ENCODE measurements at places on chromosomes 4 and X.

DNA sequence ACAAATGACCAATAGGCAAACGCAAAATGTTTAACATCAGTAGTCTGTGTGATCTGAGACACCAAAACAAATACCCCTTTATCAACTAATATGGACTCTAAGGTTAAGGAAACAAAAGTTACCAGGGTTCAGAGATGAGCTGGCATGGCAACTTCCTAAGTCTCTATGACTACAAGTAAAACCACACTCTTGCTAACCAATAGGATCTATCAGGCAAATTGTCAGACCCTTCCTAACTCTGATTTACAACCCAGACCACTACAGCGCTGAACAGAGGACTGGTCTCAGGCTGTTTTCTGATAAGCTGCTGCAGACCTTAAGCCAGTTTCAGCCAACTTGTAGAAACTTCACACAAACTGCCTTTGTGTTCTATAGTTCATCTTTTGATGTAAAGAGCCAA lies 608.0 kb downstream of the TLL1 start:
- no peak for DNase-seq

DNA sequence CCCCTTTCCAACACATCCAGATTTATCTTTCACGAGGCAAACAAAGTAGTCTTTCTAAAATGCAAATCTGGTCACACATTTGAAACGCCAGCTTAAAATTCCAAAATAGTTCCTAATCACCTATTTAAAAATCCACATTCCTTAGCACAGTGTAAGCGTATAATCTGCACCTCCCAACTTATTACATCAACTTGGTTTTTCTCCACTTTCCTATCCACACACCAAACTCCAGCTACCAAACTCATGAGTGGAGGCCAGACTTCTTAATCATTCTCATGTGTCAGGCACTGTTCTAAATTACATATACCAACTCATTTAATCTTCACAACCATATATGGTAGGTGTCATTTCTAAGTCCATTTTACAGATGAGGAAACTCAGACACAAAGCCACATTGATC lies 33.8 kb downstream of the ENOX2 start:
- no peak for DNase-seq

DNA sequence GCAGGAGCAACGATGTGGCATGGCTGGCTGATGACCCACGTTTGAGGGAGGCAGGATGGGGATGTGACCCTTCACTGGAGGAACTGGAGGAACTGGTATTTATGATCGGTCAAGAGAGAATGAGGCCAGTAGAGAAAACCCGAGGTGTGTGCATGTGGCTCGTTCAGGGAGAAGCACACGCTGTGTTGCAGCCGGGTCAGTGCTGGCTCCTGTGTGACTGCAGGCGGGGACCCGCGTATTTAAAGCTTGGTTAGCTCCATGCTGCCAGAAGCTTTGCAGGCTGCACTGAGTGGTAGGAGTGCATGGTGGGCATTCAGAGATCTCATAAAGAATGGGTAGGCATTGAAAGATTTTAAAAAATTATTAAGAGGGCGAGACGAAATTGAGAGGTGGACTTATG lies 52.1 kb downstream of the NELFA start:
- DNase-seq = no peak

DNA sequence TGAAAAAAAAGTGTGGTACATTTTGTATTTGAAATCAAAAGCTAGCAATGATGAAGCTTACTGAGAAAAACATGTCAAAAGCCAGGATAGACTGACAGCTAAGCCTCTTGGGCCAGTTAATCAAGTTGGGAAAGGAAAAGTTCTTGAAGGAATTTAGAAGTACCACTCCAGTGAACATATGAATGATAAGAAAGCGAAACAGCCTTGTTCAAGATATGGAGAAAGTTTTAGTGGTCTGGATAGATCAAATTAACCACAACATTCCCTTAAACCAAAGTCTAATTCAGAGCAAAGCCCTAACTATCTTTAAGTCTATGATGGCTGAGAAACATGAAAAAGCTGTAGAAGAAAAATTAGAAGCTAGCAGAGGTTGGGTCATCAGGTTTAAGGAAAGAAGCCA lies 268.3 kb downstream of the PDHA2 start:
- DNase-seq = no peak

DNA sequence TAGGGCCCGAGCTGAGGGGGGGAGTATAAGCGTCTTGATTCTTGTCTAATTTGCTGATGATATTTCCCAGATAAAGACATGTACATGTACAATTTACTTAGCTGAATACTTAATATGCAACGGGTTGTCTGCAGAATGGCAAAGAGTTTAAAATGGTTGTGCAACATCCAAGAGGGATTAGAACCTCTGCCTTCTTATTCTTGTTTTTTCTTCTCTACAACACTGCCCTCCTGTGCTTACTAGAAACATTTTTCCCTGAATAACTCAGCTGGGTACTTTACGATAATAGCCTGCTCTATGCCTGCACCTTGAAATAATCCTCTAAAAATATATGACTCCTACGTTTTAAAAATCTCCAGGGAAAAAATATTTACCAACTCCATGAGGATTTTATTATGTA lies 41.8 kb downstream of the INTS12 start:
- DNase-seq = peak; percentile 44

DNA sequence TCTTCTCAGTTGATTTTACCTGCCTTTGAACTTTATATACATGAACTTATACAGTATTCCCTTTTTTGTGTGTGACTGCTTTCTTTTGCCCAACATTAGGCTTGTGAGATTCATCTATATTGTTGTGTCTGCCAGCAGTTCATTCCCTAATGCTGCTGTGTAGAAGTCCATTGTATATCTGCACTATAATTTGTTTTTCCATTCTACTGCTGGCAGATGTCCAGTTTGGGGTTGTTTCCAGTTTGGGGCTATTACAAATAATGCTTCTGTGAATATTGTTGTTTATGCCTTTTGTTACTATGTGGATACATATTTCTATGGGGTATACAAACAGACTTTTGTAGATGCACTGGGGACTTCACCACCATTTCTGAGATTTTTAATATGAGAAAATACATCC lies 268.4 kb downstream of the DCTD start:
- DNase-seq = no peak

Data from hematopoietic multipotent progenitor cell treated with erythropoietin and hydrocortisone succinate and interleukin-3 and kit ligand, for 6 days (in vitro differentiated cells).